DMS79 (cell line): ENCODE measurements at places on chromosomes 16 and 17.

DNA sequence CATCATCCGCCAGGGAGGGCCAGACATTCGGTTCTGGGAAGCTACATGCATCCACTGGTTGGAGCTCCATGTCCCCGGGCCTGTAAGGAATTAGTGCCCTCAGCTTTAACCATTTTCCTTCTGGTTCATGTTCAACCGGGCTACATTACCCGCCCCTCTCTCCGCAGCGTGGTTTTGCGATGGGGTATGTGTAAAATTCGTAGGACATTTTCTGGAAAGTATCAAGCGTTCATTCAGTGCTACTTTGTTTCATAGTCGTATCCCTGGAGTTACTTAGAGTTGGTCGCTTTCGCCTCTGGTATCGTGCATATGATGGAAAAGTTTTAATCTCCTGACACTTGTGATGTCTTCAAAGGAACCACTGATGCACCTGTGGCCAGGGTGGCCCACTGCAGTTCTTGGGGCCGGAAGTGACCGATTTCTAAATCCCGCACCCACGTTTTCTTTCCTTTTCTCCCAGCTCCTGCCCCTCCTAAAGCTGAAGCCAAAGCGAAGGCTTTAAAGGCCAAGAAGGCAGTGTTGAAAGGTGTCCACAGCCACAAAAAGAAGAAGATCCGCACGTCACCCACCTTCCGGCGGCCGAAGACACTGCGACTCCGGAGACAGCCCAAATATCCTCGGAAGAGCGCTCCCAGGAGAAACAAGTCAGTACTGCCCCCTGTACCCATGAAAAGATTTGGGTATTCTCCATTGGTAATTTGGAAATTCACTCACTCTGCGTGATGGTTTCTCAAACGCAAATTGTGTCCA is 637 bp downstream of the RPL23A start:
- DNase-seq = no peak

- no peak for DNase-seq
These were observed 13.0 kb upstream of the MPHOSPH6 start for GRCh38 chr16:82183004-82183397.

DNA sequence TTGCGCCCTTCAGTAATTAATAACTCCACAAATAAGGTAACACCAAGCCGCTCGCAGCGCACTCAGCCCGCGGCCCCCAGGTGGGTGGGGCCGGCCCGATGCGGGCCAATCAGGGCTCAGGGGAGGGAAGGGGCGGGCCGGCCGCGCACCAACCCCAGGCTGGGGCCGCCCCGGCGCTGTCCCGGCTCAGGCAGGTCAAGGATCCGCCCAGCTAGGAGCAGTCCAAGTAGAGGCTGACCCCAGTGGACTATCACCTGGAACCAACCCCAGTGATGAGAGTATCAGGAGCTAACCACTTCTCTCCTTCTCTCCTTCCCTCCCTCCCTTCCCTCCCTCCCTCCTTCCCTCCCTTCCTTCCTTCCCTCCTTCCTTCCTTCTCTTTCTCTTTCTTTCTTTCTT is 110.8 kb downstream of the C16orf78 start:
- DNase-seq = no peak

- no peak for DNase-seq
These were observed 28.0 kb downstream of the IKZF3 start for GRCh38 chr17:39836117-39836516.

DNA sequence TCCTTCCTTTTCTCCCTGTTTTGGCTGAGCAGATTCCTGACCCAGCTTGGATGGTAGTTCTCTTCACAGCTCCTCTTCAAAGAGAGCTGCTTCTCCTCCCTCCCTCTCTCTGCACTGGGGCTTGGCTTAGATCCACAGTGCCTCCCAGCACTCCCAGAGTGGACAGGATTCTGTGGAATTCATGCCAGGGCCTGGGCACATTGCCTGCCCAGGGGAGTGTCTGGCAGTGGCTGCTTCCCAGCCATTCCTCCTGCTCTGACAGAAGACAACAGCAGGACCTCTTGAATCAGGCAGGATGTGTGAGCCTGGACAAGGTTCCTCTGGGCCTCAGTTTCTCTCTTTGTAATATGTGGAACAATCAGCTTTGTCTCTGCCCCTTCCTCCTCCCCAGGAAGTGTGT is 4.5 kb upstream of the MMP28 start:
- DNase-seq = no peak

- no peak for DNase-seq
These were observed 335 bp downstream of the TMEM11 start for GRCh38 chr17:21213638-21214014.

- DNase-seq = peak; percentile 46
These were observed 57.3 kb upstream of the CCL1 start for GRCh38 chr17:34420254-34420766.

- DNase-seq = no peak
These were observed 5.1 kb downstream of the KRT222 start for GRCh38 chr17:40659911-40660310.

- DNase-seq = no peak
These were observed 108.1 kb downstream of the SOCS1 start for GRCh38 chr16:11147754-11148444.

DNA sequence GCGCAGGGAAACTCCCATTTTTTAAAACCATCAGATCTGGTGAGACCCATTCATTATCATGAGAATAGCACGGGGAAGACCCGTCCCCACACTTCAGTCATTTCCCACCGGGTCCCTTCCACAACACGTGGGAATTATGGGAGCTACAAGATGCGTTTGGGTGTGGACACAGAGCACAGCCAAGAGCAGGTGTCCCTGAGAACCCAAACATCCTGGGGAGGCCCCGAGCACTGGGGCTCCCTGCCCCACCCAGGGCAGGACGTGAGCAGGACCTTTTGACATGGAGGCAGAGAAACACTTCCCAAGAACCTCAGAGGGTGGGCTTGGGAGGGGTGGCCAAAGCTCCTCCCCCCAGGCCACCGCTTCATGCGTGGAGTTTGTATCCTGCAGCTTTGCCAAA is 89.9 kb upstream of the DNAH17 start:
- no peak for DNase-seq

DNA sequence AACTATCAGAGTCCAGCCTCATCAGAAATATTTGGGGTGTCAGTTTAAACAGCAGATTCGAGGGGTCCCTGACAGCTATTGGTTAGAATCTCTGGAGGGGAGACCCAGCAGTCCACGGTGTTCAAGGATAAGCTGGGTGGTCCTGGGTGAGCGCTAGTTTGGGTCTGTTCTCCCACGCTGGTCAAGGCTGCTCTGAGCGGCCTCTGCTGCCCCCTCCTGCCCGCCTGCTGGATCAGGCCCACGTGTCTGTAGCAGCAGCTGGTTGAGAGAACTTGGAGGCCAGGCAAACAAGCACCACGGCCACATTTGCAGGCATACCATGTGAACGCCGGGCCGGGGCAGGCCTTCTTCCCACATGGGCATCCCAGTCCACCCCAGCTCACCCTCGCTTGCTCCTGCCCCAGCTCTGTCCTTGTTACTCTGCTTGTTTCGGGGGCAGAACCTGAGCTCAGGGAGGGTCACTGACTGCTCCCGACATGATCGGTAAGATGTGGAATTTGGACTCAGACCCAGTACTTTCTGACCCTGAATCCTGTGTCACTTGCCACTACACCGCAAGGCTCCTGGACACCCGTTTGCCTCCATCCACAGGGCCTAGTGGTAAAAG is 7.4 kb downstream of the FOXF1 start:
- DNase-seq = no peak

GRCh38 chr16:87586201-87586782 is 16.0 kb upstream of the JPH3 start:
- no peak for DNase-seq

DNA sequence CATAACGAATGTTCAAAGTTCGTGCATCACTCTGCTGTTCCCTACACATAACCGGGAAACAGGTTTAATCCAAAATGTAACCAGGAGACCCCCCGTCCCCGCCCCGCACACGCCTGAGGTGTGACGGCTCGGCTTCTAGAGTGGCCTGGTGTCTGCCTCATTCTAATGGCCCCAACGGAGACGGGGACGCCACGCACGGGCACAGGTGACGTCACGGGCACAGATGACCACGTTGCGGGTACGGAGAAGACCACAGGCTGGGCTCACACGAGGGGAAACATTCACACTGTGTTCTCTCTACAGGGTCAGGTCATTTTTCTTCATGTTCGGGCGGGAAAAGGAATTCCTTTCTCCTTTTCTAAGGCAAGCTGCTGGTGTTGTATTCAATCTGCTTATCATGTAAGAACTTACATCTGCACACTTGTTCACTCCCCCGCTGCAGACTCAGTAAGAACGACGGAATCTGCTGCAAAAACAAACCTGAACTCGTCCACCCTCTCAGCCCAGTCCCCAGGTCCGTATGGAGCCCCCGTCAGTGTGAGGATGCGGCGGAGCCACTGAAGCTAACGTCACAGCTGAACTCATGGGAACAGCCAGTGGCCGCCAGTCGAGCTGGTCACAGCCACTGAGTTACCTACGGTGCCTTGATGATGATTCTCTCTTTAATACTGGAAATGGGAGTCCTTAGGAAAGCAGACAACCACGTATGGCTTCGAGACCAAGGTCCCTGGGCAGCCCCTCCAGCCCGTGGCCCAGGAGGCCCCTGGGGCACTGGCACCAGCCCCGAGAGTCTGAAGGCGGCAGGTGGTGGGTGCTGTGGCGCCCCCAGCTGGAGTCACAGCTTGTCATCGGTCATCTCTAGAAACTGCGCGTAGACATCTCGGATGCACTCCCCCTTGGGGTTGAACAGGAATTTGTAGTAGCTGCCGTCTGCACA is 32.9 kb downstream of the WDR45B start:
- DNase-seq = no peak

DNA sequence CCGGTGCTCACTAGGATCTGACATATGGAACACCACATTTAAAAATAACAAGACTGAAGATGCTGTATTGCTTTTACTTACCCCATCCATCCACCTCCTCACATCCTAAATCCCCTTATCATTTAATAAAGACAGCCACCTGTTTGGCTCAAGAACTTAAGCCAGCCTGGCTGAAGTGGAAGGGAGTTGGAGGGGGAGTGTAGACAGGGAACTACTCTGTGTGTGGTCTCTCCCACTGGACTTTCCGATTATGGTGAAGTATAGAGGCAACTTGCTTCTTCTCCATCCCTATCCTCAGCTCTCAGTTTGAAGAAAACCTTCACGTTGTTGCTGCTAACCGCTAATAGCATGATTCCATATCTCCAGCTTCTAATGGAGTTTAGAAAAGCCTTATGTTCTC is 313.4 kb downstream of the CDH11 start:
- DNase-seq = no peak

- peak; percentile 97 for DNase-seq
These were observed 21.4 kb downstream of the WSB1 start for GRCh38 chr17:27315322-27315721.

DNA sequence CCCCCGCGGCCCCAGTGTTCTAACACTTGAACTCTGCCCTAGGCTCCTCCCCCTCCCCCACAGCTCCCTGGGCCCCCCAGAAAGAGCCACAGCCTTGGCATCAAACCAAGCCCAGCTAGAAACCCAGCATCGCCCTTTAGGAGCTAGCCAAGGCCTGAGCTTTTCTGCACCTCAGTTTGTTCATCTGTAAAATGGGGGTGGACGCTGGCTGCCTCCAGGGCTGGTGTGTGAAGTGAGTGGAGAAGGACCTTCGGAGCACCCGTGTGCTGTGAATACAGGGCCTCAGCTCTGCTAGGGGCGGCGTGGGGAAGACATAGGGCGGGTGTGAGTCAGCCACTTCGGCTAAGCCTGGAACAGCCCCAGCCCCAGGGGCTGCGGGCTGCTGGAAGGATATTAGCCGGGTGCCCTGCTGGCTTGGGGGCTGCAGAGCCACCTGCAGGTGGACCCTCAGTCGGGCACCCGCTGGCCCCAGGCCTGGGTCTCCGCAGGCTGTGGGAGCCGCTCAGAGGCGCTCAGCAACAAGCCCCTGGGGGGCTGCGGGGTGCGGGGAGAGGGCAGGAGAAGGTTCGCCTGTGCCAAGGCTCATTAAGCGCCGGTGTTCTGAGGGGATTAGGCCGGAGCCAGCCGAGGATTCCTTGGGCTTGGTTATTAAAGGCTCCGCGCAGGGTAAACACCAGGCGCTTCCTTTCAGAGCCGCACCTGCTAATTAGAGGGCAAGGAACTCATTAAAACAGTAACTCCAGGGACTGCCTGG is 217.0 kb upstream of the CIBAR2 start:
- DNase-seq = peak; percentile 40

DNA sequence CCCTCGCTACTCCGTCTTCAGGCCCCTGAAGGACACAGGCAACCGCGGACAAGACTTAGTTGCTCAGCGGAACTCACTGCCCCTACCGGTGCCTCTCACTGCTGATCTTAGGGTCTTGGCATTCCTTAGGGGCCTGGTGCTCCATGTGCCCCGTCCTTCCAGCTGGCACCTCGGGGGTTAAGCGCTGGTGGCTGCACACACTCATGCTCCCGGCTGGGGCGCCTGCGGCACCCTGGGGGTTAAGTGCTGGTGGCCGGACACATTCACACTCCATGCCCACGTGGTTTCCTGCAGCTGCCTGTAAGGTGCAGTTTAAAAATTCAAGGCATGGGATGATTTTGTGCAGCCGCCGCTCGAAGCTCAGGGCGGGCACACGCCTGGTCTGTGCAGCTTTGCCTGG is 45.1 kb downstream of the BAIAP2 start:
- DNase-seq = no peak

DNA sequence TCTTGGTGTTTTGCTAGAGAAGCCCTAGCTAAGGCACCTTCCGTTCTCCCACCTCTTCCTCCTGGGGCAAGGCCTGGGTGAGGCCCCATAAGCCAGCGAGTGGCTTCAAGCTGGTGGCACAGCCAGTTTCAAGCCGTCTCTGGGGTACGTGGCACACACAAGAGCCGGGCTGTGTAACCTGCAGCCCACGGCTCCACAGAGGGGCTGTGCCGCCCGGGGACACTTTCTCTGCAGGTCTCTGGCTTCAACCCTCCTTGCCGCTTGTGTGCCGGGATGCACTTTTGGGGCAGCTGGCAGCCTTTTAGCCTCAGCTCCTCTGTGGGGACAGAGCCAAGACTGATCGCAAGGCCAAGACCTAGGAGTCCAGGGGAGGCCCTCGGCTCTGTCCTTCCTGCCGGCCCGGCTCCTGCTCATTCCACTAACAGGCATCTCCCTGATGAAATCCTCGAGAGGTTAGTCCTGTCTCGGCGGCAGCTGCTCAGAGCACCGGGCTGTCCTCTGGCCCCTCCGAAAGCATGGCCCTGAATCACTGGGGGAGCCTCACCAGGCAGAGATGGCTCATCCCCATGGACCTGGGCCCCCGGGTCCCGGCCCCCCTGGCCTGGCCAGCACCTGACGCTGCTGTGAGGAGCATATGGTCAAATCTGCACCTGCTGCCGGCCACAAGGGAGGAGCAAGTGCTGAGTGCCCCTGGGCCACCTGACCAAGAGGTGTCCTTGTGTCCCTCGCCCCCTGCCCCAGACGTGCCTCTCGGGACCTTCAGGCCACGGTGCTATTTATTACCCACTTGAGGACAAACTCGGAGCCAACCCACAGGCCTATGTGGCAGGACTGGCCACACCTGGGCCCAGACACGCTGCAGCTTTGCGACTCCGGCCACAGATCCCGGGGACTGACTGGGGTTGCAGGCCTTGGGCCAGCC is 98.5 kb downstream of the METRNL start:
- no peak for DNase-seq

DNA sequence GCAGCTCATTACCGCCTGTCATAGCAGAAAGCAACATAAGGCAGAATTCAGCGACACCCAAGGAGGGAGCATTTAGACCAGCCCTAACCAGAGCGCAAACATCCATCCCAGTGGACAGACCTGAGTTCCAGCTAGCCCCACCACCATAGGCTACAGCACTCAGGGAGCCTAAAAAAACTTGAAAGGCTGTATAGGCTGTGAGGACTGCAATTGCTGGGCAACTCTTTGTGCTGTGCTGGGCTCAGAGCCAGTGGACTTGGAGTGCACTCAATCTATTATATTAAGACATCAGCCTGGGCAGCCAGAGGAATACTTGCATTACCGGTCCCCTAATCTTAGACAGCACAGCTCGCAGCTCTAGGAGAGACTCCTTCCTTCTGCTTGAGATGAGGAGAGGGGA is 207.3 kb downstream of the KIF2B start:
- DNase-seq = no peak
